ENCODE measurements at places on chromosomes 2 and 18. TPM values are rescaled to one million over a fixed set of nuclear protein-coding genes. Genes with fewer than 3 reads are reported as not detected.

Gene STON1
- 7.8 TPM for total RNA-seq

Gene KHK
- total RNA-seq = 1.9 TPM

- no peak for ATAC-seq
Measured at GRCh38 chr2:232351686-232352510, 26.7 kb upstream of the ALPP start.

DNA sequence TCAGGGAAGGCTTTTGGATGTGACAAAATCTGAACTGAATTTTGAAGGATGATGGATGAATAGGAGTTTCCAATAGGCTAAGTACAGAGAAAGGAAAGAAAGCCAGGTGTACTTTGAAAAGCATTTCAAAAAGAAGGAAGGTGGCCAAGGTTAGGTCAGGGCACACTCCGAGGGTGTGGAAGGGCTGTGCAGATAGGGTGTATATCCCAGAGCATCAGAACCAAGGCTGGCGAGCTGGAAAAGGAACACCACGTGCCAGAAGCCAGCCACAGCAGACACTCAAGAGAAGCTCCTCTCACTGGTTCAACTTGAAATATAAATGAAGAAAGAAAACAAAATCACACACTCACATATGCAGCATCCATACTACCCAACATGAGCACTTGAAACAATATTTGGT lies 51.0 kb downstream of the RPL31 start:
- ATAC-seq = no peak

DNA sequence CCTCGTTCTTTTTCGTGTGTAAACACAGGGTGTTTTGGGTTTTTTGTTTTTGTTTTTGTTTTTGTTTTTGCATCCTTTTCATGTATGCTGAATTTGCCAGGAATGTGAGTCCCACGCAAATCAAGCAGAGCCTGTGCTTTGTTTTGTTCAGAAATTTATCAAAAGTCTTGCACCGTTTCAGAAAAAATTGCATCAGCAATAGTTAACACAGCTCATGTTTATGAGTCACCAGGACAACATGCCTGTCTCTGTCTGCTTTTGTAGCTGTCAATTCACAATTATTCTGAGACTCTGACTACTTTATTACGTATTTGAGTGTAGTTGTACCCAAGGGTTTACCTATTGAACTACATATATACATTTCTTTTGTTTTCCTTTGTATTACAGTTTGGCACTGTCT lies 38.3 kb downstream of the MRPL44 start:
- no peak for ATAC-seq

GRCh38 chr2:207531032-207531952 lies 1.5 kb downstream of the CREB1 start:
- ATAC-seq = no peak

DNA sequence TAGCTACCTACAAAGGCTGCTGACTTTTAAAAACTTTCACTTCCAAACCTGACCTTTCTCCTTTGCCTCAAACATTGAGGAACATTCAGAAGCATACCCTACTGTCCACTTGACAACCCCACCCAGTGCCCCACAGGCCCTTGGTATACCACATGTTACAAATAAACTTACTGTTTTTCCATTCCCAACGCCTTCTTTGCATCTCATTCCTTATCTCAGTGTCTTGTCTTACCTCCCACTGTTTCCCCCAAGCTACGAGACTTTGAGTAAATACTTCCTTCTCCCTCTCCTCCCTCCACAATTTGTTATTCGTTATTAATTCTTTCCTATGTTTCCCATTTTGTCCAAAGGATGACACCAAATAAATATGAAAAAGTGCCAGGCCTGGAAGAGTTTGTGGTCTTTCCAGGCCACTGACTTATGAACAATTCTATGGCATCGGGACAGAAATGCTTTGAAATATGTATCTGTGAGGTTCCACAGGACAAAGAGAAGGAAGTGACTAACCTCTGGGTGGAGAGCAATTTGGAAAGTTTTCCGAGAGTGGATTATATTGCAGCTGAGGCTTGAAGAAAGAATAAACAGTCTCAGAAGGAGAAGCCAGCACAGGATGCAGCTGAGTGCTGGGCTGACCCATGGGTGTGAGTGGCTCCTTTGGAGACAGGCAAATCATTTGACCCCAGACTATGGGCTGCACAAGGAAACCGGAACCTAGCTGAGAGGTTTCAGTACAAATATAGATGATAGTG lies 409.0 kb downstream of the LPIN1 start:
- peak; percentile 50 for ATAC-seq

DNA sequence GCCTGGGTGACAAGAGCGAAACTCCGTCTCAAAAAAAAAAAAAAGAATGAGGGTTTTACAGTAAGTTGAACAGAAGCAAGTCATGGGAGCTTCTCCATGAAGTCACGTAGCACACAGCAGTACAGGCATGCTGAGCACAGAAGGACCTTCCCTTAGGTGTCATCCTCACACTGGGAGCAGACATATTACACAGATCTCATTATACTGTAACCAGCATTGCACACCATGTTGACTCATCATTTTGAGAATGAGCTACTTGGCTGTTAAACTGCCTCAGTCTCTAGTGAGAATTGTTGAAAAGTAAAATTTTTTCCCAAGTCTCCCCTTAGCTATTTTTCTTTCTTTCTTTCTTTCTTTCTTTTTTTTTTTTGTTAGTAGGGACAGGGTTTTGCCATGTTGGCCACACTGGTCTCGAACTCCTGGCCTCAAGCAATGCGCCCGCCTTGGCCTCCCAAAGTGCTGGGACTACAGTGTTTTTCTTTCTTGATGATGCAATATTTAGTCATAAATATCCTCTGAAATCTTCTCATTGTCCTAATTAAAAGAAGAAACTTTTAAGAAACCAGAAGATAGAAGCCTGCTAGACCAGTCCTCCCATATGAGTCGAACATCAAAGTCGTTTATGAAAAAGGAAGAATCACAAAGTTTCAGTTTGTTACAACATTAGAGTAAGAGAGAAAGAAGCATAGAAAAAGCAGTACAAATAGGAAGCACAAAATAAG lies 37.9 kb upstream of the PPP1CB start:
- ATAC-seq = no peak

DNA sequence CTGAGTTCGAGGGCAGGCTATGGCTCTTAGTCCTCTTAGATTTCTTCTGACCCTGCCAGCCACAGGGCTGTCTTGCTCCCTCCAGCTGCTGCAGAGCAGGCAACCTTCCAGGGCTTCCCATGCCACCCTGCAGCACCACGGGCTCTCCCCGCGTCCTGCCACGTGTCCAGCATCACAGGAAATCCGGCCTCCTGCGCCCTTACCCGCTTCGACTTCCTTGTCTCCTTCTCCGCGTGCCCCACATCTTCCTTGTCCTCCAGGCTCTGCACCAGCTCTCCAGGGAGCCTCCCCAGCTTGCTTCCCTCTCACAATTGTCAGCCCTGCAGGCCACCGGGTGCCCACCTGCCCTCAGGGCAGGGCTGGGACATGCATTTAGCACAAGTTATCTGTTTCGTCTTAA lies 253.5 kb downstream of the DCDC2C start:
- ATAC-seq = no peak
